ENCODE measurements at places on chromosomes 7 and 10.

GRCh38 chr10:34834274-34834673, 19.2 kb upstream of the PARD3 start:
- no peaks in the 10 kb centered on the region for H3K4me1 ChIP-seq
- H3K27me3 ChIP-seq = no peaks in the 10 kb centered on the region
- H3K4me3 ChIP-seq = no peak overlapping the region

DNA sequence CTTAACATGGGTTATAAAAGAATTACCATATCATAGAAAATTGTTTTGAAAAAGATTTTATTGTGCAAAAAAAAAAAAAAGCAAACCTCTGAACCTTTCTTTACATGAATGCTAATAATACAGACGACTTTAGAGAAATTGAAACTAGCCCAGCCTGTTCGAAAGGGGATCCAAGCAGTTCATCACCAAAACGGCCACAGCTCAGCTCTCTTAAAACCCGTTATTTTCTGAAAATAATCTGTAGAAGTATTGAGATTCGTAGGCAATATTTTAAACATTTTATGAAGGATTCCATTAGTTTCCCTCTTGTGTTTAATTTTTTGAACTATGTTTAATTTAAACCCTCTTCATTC, 9.9 kb upstream of the GSAP start:
- H3K4me3 ChIP-seq = no peak overlapping the region
- no peaks in the 10 kb centered on the region for H3K4me1 ChIP-seq

GRCh38 chr7:127893547-127893946, 137.7 kb downstream of the LRRC4 start:
- DNase-seq = no peak
- H3K4me1 ChIP-seq = no peaks in the 10 kb centered on the region
- H3K36me3 ChIP-seq = no peaks in the 10 kb centered on the region
- no peaks in the 10 kb centered on the region for H3K27me3 ChIP-seq
- no peak overlapping the region for H3K27ac ChIP-seq
- no peak overlapping the region for H3K4me3 ChIP-seq

DNA sequence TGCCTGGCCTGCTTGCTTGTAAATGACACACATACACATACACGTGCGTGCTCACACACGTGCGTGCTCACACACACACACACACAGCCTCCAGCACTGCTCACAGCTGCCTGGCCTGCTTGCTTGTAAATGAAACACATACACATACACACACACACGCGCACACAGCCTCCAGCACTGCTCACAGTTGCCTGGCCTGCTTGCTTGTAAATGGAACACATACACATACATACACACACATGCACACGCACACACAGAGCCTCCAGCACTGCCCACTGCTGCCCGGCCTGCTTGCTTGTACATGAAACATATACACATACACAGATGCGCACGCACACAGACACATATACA, 397.2 kb downstream of the PLXNA4 start:
- H3K36me3 ChIP-seq = no peaks in the 10 kb centered on the region
- H3K27me3 ChIP-seq = no peaks in the 10 kb centered on the region
- no peak overlapping the region for H3K4me3 ChIP-seq

GRCh38 chr7:132455378-132455777, 120.9 kb downstream of the PLXNA4 start:
- no peak overlapping the region for H3K27ac ChIP-seq
- no peaks in the 10 kb centered on the region for H3K4me1 ChIP-seq
- no peaks in the 10 kb centered on the region for H3K36me3 ChIP-seq
- DNase-seq = no peak
- H3K4me3 ChIP-seq = no peak overlapping the region

DNA sequence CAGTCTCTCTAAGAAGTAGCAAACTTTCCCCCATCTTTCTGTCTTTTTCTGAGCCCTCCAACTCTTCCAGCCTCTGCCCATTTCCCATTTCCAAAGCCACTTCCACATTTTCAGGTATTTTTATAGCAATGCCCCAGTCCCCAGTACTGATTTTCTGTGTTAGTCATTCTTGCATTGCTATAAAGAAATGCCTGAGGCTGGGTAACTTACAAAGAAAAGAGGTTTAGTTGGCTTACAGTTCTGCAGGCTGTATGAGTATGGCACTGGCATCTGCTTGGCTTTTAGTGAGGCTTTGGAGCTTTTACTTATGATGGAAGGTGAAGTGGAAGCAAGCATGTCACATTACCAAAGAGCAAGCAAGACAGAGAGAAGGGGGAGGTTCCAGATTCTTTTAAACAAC, 17.2 kb downstream of the PLCE1 start:
- no peak overlapping the region for H3K27ac ChIP-seq
- no peaks in the 10 kb centered on the region for H3K27me3 ChIP-seq
- H3K4me3 ChIP-seq = no peak overlapping the region
- peaks cover 19% of the 10 kb centered on the region for H3K4me1 ChIP-seq
- H3K36me3 ChIP-seq = no peaks in the 10 kb centered on the region
- no peak for DNase-seq

DNA sequence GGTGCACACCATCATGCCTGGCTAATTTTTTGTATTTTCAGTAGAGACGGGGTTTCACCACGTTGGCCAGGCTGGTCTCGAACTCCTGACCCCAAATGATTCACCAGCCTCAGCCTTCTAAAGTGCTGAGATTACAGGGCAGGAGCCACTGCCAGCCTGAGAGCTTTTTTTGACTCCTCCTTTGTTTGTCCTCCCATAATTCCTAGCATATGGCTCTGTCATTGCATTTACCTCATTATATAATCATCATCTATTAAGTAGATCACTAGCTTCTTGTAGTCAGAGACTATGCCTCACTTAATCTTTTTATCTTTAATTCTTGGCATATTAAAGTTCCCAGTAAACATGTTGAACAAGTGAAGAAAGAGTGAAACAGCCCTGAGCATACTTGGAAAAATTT, 82.1 kb downstream of the CPEB3 start:
- DNase-seq = no peak
- H3K36me3 ChIP-seq = no peaks in the 10 kb centered on the region
- peaks cover 4% of the 10 kb centered on the region for H3K4me1 ChIP-seq
- H3K4me3 ChIP-seq = no peak overlapping the region
- no peaks in the 10 kb centered on the region for H3K27me3 ChIP-seq

GRCh38 chr10:90138844-90139243, 437.5 kb downstream of the KIF20B start:
- H3K27ac ChIP-seq = no peak overlapping the region
- no peak for DNase-seq
- no peak overlapping the region for H3K4me3 ChIP-seq
- no peaks in the 10 kb centered on the region for H3K36me3 ChIP-seq
- no peaks in the 10 kb centered on the region for H3K4me1 ChIP-seq

- H3K4me1 ChIP-seq = no peaks in the 10 kb centered on the region
- no peak overlapping the region for H3K27ac ChIP-seq
- peaks cover 31% of the 10 kb centered on the region for H3K27me3 ChIP-seq
- DNase-seq = no peak
Observed at GRCh38 chr7:155352076-155352752, 54.5 kb downstream of the INSIG1 start.

DNA sequence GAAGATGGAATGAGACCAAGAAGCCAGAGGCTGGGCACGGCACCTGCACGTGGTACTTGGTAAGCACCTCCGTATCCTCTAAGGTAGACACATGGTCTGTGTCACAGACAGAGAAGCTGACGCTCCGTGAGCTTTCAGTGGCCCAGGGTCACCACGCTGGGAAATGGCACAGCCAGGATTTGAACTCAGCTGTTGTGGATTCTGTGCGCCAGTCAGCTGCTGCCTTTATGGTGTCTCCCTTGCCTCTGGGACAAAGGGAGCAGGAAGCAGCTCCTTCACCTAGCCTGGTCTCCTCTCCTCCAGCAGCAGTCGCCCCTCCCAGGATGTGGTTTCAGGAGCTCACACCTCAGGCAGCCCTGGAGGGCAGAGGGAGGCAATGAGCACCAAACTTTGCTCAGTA, 110.8 kb downstream of the ARHGAP22 start:
- H3K27ac ChIP-seq = no peak overlapping the region
- H3K4me3 ChIP-seq = no peak overlapping the region
- no peaks in the 10 kb centered on the region for H3K36me3 ChIP-seq
- H3K4me1 ChIP-seq = no peaks in the 10 kb centered on the region
- DNase-seq = no peak
- no peaks in the 10 kb centered on the region for H3K27me3 ChIP-seq

DNA sequence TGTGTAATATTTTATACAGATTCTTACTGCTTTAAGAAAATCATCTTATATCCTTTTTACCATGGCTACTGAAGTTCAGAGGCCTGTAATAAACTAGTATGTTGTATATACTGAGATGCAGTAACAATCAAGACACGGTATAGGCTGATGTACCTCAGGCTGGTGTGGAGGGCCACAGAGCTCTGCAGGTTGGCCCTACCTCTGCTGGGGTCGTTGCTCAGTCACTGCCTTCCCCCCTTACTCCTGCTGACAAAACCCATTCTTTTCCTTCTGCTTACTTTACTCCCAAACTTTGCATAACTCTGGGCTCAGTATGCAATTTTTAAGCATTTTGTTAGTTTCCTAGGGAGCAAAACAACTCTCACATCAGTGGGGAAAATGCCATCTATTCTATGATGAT, 200.1 kb upstream of the FOXP2 start:
- H3K4me3 ChIP-seq = no peak overlapping the region
- H3K27me3 ChIP-seq = no peaks in the 10 kb centered on the region
- no peak for DNase-seq
- H3K36me3 ChIP-seq = no peaks in the 10 kb centered on the region
- no peaks in the 10 kb centered on the region for H3K4me1 ChIP-seq

- DNase-seq = no peak
- H3K4me3 ChIP-seq = no peak overlapping the region
- H3K27me3 ChIP-seq = no peaks in the 10 kb centered on the region
- H3K36me3 ChIP-seq = no peaks in the 10 kb centered on the region
- no peaks in the 10 kb centered on the region for H3K4me1 ChIP-seq
- H3K27ac ChIP-seq = no peak overlapping the region
Observed at GRCh38 chr7:112172870-112173567, 33.2 kb downstream of the DOCK4 start.

DNA sequence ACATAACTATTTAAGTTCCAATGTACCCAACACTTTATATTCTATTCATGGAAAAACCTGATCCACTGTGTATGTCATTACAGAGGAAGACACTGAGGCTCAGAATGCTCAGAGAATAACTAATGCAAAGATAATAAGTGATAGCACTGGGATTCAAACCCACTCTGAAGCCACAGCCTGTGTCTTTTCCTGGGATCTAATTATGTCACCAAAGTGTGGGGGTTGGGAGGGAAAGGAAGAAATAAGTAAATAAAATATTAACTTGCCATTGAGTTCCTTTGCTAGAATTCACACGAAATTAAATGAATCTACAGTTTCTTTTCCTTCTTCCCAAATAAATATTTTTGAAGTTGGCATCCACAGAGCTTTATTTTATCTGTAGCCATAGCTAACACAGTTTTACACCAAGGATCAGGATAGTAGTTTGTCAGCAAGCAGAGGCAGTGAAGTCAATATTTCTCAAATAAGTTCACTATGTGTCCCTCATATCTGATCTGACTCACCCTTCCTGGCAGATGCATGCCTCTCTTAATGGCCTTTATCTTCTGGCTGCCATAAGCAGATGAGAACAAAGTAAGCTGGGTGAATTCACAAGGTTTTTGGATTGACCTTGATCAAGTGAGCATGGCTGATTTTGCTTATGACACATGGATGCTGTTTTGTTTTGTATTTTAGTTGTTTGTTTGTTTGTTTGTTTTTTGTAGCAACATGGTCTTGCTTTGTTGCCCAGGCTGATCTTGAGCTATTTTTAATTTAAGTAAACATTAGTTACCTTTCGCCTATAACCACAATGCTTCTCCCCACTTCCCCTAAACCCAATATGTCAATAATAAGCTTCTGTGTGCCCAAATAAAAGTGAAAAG, 6.3 kb downstream of the RAPGEF5 start:
- no peaks in the 10 kb centered on the region for H3K36me3 ChIP-seq
- peak overlapping the region; percentile 41 for H3K27ac ChIP-seq
- no peak for DNase-seq
- H3K4me1 ChIP-seq = peaks cover 33% of the 10 kb centered on the region
- no peak overlapping the region for H3K4me3 ChIP-seq

GRCh38 chr7:130396109-130396508, 15.8 kb downstream of the CPA1 start:
- no peak for DNase-seq
- peaks cover 12% of the 10 kb centered on the region for H3K4me1 ChIP-seq
- H3K27ac ChIP-seq = no peak overlapping the region
- H3K27me3 ChIP-seq = no peaks in the 10 kb centered on the region
- no peak overlapping the region for H3K4me3 ChIP-seq

- no peaks in the 10 kb centered on the region for H3K4me1 ChIP-seq
- no peaks in the 10 kb centered on the region for H3K36me3 ChIP-seq
- H3K27ac ChIP-seq = no peak overlapping the region
- no peak for DNase-seq
- no peak overlapping the region for H3K4me3 ChIP-seq
Observed at GRCh38 chr7:19558527-19558926, 150.3 kb downstream of the POLR1F start.

GRCh38 chr7:22444181-22444971, 55.6 kb downstream of the STEAP1B start:
- H3K4me3 ChIP-seq = no peak overlapping the region
- DNase-seq = peak; percentile 65
- no peaks in the 10 kb centered on the region for H3K27me3 ChIP-seq
- peaks cover 17% of the 10 kb centered on the region for H3K4me1 ChIP-seq
- H3K36me3 ChIP-seq = no peaks in the 10 kb centered on the region

GRCh38 chr10:112999102-112999501, 49.1 kb downstream of the TCF7L2 start:
- no peaks in the 10 kb centered on the region for H3K36me3 ChIP-seq
- no peak overlapping the region for H3K27ac ChIP-seq
- no peak for DNase-seq
- H3K4me1 ChIP-seq = peaks cover 15% of the 10 kb centered on the region
- H3K4me3 ChIP-seq = no peak overlapping the region
- H3K27me3 ChIP-seq = no peaks in the 10 kb centered on the region

DNA sequence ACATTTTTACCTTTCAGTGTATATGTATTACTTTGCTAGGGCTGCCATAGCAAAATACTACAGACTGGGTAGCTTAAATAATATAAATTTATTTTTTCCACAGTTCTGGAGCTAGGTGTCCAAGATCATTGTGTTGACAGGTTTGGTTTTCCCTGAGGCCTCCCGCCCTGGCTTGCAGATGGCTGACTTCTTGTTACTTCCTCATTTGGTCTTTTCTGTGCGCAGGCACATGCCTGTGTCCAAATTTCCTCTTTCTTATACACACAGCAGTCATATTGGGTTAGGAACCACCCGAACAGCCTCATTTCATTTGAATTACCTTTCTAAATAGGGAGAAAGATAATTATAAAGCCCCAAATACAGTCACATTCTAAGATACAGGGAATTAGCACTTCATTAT, 521.6 kb upstream of the SORCS1 start:
- no peaks in the 10 kb centered on the region for H3K36me3 ChIP-seq
- H3K4me1 ChIP-seq = no peaks in the 10 kb centered on the region
- peak; percentile 15 for DNase-seq

DNA sequence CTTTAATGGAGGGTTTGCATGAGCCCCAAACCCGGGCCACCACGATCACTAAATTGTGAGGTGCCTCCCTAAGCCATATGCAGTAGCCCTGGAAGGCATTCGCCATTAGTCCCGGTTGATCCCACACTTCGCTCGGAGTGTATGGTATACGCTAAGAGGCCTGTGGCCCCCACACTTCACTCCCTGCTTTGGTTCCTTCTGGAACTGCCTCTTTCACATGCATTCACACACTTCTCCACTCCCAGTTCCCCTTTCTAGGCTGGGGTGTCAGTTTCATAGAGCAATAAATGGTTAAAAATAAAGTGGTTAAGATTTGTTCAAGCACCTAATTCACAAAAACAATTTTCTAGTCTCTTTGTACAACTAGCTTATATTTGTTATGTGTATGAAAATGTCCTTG, 212.1 kb upstream of the KCND2 start:
- no peaks in the 10 kb centered on the region for H3K27me3 ChIP-seq
- no peak overlapping the region for H3K27ac ChIP-seq
- DNase-seq = no peak
- H3K4me3 ChIP-seq = no peak overlapping the region

- no peaks in the 10 kb centered on the region for H3K27me3 ChIP-seq
- no peaks in the 10 kb centered on the region for H3K36me3 ChIP-seq
- H3K27ac ChIP-seq = peak overlapping the region; percentile 64
- no peak for DNase-seq
Observed at GRCh38 chr7:36304099-36304425, 85.6 kb upstream of the ANLN start.
